Frontal cortex (tissue), 4 donors: ENCODE measurements at places on chromosomes 5 and 9.
A peak's percentile ranks its signal among the peaks of the same experiment; 100 is the strongest.

DNA sequence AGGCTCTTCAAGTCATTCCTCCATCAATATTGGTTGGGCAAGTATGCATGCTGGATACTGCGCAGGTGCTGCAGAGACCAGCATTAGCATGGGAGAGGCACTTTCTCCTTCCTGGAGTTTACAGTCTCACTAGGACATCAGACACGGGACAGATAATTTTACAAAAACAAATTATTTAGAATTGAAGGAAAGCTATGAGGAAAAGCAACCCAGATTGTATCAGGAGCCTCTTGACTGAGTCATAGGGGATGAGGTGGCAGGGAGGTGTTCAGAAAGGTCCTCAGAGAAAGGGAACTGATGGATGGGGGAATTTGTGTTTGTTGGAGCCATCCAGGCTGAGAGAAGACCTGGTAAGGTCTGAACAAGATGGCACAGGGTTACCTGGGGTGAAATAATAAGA lies 24.5 kb upstream of the RAB14 start:
- DNase-seq: no peak

DNA sequence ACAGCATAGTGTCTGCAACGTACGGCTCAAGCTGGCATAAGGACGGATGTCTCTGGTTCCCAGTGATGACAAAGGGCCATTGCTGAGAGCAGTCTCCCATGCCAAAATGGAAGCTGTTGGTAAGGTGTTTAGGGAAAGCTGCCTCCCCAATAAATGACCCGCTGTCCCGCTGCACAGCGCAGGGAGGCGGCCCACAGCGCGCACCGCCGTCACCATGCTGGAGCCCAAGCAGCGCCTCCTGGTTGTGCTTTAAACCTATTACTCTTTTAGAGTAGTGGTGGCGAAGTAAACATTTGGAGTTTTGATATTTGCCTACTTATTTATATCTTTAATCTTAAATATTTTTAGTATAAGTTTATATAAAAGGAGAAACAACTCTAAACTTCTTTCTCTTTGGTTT lies 70.4 kb upstream of the C5orf63 start:
- no peak for DNase-seq

DNA sequence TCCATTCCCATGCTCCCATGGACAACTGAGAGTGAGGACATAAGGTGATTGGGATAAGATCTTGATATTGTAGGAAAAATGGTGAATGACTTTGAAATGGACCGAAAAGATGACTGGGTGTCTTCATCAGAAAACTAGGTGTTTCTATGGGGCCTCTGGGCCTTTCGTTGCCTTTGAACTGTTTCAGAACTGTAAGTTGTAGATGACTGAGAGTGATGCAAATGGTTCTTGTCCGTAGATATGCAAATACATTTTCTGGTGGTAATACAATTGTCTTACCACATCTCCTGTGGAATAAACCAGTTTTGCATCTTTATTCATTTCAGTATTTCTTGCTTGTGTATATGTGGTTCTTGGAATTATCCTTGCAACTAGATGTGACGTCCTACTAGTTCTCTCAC lies 16.0 kb upstream of the TEX48 start:
- DNase-seq: no peak

GRCh38 chr5:169923988-169924387 lies 56.3 kb downstream of the INSYN2B start:
- no peak for DNase-seq

DNA sequence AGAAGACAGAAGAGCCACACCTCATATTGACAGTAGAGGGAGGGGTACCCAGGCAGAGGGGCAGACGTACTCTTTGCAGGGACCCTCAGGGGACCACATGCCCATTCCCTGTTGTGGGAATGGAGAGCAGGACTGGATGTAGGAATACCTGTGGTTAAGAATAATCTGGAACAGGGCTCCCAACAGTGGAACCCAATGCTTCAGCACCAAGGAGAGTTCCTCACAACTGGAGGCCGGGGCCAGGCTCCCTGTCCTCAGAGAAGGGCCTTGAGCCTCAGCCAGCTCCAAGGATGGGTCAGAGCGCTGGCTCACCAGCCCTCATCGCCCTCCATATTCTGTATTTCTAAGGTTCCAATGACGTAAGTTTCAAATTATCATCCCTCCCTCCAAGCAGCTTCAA lies 7.4 kb upstream of the SHC3 start:
- no peak for DNase-seq

DNA sequence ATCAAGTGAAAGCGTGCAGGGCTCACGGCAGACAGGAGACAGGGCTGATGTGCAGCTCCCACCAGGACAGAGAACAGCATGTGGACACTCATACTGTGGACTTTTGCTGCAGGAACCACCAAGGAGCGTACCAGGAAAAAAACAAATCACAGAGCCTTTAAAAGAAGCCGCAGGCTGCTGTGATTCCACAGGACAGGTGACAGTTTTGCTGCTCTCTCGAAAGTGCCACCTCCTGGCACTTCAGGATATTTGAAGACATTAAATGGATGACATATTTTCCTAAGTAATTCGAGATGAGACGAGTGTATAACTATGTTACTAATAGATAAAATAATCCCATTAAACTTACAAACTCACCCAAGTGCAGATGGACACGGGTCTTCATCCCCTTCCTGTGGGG lies 29.3 kb downstream of the ZDHHC11 start:
- DNase-seq: no peak

GRCh38 chr5:132556763-132557477 lies at the start of gene RAD50:
RAD50 (plus strand) TSS chr5:132556977; CDS start chr5:132557325, 348 bp downstream.
- peak; percentile 69 for DNase-seq
